ENCODE measurements at places on chromosomes 4 and X.

DNA sequence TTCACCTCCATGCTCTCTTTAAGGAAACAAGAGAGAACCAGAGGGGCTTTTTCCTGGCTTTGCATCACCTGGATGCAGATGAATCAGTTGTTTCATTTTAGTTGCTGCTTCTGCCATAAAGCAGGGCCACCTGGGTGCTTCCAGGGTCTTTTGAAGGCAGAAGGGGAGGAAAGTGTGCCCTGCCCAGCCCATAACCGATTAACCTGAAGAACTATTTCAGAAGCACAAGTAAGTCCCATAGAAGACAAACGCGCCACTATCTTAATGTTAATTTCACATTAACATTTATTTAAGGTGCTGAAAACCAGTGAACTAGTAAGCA lies 32.1 kb downstream of the IRF2 start:
- no peak for DNase-seq

- no peak for DNase-seq
Measured at GRCh38 chrX:108131471-108131870, 39.9 kb downstream of the ATG4A start.

GRCh38 chr4:184792950-184793555 lies 32.7 kb downstream of the ACSL1 start:
- no peak for DNase-seq

GRCh38 chr4:132662456-132662855 lies 486.6 kb upstream of the PCDH10 start:
- DNase-seq, result no peak

DNA sequence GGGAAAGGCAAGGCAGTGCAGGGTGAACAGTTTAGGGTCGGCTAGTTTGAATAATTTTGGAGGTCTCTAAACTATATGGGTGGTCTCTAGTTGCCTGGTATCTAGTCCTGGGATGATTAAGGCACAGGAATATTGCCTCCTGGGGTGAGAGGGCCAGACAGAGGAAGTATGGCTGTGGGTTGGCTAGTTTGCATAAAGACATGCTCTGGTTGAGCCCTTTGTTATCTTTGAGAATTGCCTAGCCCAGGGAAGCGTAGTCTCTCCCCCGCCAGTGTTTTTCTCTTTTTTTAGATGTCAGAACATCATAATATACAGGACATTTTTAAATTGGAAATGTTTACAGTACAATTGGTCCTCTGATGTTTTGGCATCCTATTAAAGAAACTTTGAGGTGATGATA lies 163.5 kb downstream of the PWWP3B start:
- DNase-seq, result no peak

DNA sequence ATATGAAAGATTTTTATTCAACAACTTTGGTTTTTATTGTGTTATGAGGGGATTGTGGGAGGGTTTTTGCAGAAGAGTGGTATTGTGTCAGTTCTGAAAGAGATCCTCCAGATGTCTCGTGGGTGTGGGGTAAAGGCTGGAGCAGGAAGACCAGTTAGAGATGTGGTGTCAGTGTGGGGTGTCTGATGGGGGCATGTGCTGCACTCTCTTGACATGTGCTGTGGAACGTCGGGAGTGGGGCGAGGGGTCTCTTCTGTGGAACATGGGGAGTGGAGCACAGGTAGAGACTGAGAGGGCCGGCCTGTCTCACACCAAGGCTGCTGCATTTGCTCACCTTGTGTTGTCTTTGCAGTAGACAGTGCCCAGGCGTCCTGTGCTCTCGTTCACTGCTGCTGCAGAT lies 37.6 kb downstream of the FAM193A start:
- DNase-seq, result no peak

GRCh38 chrX:103343105-103343504 lies 13.1 kb downstream of the TCEAL7 start:
- peak; percentile 55 for DNase-seq

DNA sequence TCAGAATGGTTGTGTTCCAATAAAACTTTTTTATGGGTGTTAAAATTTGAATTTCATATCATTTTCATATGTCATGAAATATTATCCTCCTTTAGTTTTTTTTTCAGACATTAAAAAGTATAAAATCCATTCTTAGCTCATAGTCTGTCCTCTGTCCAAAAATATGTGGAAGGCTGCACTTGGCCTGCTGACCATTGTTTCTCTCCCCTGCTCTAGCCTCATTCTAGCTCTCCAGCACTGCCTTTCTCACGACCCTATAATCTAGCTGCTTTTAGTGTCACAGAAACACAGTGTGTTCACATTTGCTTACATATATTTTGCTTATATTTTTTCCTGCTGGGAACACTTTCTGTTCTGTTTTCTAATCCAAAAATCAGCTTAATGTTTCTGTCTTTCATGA lies 165.0 kb upstream of the ANK2 start:
- DNase-seq, result no peak

GRCh38 chr4:64174247-64174882 lies 234.9 kb downstream of the TECRL start:
- no peak for DNase-seq

DNA sequence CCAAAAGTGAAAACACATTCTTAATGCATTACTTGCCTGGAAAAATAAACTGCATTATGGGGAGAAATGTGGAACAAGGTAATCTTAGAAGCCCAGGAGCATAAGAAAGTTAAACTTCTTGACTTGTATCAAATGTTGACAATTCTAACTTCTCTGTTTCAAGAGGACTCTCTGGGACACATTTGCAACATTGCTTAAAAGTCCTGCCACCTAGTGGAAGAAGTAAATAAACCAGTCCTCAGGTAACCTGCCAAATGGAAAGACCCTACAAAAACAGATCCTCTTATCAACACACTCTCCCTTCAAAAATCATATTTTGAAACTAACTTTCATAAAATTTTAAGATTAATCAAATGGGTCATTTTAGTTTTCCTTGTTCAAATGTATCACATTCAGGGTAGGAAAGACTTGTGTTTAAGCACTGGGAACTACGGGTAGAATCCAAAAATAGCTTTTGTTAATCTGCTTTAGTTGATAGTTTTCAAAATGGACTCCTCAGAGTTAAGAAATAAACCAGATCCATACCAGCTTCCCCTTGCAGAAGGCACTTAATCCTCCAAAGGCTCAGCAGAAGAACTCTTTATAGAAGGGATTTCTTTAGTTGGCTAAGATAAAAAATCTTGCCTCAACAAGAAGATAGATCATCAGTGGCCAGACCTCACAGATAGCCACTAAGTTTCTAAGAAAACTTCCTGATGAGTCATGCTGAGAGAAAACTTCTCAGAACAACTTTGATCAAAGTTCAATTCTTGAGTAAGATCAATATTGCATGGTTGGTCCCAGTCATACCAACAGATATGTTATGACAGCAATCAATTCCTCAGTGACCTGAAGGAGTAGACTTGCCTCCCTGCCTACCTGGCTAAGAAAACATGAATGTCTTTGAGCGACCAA lies 141.7 kb downstream of the HHIP start:
- no peak for DNase-seq

DNA sequence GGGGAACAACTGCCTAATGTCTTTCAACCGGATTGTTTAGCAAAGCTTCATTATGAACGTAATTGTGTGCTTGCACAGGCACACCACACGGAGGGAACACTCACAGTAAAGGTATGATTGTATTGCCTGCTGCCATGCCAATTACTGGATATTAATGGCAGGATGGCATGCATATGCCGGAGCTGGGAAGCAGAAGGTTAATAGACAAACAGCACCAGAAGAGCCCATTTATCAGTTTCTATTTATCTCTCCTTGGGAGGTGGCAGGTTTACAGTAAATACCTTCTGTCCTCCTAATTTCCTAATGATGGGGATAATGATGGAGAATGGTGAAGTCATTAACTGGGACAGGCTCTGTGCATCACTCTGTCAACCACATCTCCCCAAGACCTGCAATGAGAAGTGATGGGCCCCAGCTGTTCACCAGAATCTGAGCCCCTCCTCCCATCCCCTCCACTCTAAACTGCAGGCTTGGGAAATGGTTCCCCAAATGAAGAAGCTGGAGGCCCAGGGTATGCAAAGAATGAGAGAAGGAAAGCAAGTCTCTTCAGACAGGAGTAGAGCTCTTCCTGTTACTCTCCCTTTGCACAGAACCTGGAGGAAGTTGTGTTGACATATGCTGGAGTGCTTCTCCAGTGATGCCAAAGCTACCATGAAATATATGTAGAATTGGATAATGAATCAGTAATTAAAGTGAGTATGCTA lies 160.8 kb downstream of the NAA11 start:
- no peak for DNase-seq

DNA sequence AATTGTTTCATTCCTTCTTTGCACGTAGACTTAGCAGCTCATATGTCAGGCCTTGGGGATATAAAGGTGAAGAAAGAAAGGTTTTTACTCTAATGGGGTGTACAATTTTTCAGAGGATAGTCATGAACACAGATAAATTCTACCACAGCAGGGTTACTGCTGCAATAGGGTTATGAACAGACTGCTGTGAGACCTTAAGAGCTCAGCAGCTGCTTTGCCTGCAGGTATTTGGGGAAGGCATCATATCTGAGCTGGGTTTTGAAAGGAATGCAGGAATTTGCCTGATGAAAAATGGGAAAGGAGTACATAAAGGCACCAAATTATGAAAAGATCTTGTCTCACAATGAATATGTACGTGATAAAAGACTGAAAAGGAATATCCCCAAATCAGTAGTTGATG lies 128.9 kb downstream of the CEP135 start:
- no peak for DNase-seq

Data from ovary (tissue), 10 donors.